ENCODE measurements at places on chromosomes 3 and 15.
A peak's percentile ranks its signal among the peaks of the same experiment; 100 is the strongest.

GRCh38 chr3:176055836-176056235 lies 1141.4 kb downstream of the TBL1XR1 start:
- DNase-seq: no peak

- no peak for DNase-seq
These were observed 80.2 kb upstream of the PXYLP1 start for GRCh38 chr3:141151439-141151838.

DNA sequence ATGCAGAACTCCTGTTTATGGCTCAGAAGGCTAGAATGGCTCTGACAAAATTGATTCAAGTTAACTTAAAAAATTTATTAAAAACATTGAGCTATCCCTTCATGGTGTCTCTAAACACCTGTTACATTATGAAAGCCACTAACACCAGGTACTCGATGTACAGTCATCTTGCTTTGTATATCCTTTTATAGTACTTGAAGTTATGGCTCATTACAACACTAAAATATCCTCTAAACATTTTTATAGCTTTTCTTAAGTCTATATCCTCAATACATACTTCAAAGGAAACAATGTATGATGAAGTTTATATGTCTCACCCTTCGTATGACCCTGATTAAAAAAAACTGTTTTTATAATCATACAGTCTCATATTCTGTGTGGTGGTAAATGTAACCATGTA lies 38.2 kb downstream of the SLITRK3 start:
- DNase-seq: no peak

- peak; percentile 59 for DNase-seq
These were observed 12.8 kb upstream of the MTMR10 start for GRCh38 chr15:31004220-31004733.

DNA sequence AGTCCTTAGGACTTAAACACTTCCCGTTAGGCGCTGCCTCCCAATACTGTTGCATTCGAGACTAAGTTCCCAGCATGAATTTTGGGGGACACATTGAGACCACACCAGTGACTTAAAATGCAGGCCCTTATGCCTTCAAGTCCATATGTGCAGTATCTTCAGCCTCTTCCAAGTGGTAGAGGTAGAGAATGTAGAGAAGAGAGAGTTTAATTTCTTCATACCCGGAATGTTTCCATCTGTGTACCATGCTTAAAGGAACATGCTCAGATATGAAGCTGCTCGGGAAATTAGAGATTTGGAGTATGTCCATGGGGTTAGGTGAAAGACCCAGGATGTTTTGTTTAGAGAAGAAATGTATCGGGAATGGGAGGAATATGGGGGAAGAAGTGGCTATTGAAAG lies 12.6 kb downstream of the DUT start:
- DNase-seq: no peak

GRCh38 chr15:96422125-96422524 lies 91.6 kb downstream of the NR2F2 start:
- DNase-seq: no peak

DNA sequence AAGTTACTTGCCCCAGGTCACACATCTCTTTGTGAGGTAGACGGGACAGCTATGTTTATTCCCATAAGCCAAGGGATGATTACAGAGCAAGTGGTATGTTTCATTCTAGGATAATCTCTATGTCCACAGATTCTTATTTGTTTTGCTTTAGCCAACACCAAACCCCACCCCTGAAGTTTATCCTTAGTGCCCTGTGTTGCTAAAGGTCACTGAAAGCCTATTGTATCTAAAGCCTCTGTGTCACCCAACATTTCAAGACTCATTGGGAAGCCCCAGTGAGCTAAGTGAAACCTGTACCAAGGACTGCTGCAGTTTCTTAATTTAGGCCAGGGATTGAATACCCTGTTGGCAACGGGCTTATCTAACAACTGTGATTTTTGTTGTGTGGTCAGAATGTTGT lies 135.6 kb downstream of the ADAMTS9 start:
- DNase-seq: no peak

DNA sequence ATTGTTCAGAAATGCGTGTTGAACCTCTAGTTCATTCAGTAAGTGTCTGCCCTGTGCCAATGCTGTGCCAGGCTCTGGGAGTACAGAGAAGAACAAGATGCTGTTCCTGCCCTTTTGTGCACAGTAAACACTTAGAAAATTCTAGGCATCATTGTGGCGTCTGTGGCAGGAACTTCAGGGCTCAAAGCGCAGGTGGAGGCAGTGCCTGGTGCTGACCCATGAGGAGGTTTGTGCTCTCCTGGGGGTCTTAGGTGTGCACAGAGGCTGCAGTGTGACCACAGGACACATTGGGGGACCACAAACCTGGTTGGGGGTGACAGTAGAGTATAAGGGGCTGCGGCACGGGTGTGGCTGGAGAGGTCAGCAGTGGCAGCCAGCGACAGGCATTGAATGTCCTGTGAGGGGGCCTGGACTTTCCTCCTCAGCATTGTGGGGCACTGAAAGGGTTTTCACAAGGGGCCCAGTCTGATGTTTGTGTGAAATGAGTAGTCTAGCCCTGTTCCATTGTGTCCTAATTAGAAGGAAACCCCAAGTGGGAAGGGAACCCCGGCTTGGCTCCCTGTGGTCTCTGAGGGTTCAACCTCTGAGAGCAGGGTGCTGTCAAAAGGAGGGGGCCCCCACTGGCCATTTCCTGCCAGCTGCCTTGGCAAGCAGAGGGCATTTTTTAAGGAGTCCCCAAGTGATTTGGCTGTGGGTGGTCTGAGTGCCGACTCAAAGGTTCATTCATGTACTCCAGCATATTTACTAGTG lies 20.9 kb downstream of the MRAS start:
- no peak for DNase-seq

DNA sequence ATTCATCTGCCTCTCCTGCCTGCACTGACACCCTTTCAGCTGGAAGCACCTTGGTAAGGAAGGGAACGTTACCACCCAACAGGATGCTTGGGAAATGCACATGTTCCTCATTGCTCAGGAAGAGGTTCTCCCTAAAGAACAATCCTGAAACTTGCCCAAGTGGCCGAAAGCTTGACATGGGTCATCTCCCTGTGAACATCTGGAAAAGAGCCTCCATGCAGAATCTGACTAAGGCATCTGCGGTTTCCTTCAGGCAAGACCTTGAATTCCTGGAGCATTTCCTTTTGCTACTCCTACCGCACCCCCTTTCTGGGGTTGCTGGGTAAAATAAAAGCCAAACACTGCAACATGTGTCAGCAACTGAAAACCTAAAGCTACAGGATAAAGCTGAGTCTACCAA lies 68.7 kb upstream of the SNRK start:
- DNase-seq: no peak

- DNase-seq: no peak
These were observed 36.9 kb upstream of the FRMD4B start for GRCh38 chr3:69422751-69423150.

DNA sequence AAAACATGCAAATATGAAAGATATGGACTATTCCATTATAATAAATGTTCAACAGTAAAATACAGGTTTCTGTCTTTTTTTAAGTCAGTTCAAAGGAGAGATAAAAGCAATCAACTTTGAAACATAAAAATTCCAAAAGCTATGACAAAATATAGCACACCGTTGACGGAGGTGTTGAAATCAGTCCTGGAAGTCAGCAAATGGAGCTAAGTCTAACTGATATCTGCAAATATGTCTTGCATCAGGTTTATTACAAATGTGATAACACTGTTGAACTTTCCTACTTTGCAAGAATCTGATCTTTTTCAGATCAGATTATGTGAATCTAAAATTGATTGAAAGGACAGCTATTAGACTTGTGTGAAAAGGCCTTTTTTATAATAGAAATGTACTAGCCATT lies 300.7 kb downstream of the SHOX2 start:
- DNase-seq: no peak

DNA sequence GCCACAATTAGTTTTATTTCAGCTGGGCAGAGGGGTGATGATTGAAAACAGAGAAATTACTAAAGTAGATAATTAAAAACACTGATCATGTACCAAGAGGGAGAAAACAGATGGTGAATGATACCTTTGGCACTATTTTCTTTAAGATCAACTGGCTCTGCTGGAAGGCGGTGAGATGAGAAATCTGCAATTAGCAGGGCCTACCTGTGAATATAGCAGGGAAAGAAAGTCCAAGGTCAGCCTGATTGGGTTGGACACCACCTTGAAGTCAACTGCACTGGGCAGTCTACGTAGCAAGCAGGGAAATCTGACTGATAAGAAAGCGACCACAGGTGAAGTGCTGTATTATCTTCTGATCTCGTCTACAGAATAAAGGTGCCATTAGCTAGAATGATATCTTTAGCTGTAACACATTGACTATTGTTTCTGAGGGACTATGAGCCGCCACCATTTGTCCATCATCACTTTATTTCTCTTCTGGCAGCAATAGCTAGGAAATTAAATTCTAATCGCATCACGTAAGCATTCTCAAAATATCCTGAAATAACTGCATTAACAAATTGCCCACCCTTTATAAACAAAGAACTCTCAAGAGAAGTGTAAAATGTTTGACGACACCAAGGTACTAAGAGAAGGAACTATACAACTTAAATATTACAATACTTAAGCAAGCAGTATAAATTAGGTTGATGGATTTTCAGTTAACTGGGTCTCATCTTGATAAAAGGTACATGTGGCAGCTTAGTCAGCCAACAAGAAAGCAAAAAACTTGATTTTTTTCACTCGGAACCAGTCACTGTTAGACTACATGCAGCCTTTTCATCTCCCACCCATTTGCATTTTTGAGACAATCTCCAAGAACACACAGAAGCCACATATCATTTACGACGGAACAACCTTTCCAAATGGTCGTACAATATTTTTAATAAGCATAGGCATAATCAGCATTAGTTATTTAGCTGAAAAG lies 1.3 kb downstream of the NEDD4 start:
- DNase-seq: no peak

- DNase-seq: no peak
These were observed 97.6 kb upstream of the VGLL3 start for GRCh38 chr3:87088430-87088992.

DNA sequence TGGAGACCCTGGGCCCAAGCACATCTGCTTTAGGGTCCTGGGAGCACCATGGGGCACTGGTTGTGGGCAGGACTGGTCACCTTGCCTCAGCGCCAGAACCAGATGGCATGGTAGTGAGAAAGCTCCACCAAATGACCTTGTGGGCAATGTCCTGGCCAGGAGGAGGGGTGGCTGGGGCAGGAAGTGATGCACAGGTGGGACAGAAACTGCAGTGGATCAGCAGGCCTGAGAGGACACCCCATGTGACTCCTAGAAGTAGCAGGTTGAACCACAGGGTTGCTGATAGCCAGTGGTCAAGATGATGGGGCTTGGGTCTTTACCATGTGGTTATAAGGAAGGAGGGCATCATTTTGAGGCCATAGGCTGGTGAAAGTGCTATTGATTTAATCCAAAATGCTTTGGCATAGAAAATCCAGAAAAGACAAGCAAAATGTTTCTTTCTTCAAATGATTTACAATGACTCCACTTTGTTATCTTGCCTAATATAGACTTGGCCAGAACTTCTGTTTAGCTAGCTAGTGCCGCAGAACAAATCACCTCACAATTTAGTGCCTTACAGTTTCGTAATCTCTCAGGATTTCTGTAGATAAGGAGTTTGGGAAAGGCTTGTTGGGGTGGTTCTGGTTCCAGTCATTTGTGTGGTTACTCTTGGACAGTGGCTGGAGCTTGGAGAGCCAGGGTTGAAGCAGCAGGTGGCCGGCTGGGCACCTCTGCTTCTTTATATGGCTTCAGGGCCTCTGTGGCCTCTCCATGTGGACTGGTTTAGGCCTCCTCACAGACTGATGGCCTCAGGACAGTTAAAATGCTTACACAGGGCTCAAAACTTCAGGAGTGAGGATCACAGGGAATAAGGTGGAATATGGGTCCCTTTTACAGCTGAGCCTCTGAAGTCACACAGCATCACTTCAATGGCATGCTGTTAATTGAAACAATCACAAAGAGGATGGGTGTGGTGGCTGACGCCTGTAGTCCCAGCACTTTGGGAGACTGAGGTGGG lies 27.5 kb downstream of the TMEM158 start:
- DNase-seq: no peak

DNA sequence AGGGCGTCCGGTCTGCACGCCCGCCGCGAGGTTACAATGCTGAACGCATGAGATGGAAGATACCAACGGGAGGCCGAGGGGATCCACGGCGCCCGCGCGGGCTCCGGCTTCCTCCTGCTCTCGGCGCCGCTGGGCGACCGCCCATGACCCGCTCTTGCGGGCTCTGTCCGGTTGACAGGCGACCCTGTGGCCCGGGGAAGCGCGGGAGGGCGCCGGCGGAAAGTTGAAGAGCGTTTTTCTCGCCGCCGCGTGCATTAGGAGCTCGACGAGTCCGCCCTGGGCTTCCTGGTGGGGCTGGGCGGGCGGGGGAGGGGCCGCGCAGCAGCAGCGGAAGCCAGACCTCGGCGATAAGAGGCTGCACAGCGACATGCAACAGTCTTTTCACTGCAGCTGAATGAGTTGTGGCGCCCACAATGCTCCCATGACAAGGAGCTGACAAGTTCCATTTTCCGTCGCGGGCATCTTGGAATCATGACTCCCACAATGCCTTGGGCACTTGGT lies at the start of gene MBNL1:
MBNL1 (plus strand) TSS at position 375 of the 501 bp plus-strand sequence. CDS start 31,265 bp downstream, outside the sequence.
- peak; percentile 89 for DNase-seq

- DNase-seq: peak; percentile 51
These were observed 134.0 kb downstream of the TPRA1 start for GRCh38 chr3:127456471-127457093.

- no peak for DNase-seq
These were observed 730 bp downstream of the ZKSCAN7 start for GRCh38 chr3:44555723-44556122.

- no peak for DNase-seq
These were observed 99.8 kb downstream of the SEMA5B start for GRCh38 chr3:122927726-122928125.
